ENCODE measurements at places on chromosomes 11 and 22.

- no peak for DNase-seq
Observed at GRCh38 chr11:19767627-19768151, 55.1 kb downstream of the NAV2 start.

GRCh38 chr11:76830639-76831327 lies 29.9 kb upstream of the ACER3 start:
- DNase-seq, result no peak

DNA sequence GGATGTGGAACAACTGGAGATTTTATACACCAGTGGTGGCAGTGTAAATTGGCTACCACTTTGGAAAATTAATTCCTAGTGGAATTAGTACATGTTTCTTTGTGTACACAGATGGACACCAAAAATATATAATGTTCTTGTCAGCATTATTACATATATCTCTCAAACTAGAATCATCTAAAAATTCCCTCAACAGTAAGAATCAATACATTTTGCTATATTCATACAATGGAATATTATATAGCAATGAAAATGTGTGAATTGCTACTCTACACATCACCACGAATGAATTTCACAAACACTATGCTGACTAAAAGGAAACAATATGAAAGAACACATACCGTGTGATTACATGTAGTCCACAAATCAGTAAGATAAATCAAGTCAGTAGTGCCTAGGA lies 33.9 kb downstream of the CCDC90B start:
- no peak for DNase-seq

- no peak for DNase-seq
Observed at GRCh38 chr11:79413268-79413667, 27.6 kb downstream of the TENM4 start.

GRCh38 chr11:35304386-35304775 lies 115.0 kb downstream of the SLC1A2 start:
- DNase-seq, result no peak

DNA sequence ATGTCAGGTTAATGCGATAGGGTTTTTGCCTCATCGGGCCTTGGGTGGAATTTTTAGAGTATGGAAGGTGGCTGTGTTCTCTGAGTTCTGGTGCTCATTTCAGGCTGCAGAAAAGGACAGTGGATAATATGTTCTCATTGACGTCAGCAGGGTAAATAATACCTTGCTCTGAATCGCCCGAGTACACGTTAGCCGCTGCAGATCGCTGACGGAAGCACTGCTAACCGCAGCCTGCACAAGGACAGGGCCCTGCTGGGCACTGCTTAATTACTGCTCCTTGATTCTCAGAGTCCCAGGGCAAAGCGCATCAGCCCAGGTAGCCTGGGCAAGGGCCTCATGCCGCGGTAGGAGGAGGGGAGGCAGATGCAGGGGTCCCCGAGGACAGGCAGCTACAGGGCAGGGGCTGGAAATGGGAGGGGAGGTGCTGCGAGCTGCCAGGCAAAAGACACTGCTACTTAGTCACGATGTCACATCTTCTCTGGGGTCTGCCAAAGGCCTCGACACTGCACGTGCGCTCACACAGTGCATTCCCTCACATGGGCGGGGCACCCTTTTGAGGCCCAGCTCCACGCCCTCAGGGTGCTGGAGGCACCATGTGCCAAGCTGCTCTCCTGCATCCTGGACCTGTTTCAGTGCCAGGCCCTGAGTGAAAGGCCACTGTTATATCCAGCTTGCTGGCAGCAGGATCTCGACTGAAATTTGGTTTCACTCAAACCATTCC lies 35.2 kb downstream of the PPP2R1B start:
- DNase-seq, result no peak

DNA sequence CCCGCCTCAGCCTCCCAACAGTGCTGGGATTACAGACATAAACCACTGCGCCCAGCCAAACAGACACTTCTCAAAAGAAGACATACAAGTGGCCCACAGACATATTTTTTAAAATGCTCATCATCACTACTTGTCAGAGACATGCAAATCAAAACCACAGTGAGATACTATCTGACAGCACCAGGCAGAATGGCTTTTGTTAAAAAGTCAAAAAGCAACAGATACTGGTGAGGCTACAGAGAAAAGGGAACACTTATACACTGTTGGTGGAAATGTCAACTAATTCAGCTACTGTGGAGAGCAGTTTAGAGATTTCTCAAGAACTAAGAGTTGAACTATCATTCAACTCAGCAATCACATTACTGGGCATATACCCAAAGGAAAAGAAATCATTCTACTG lies 67.0 kb downstream of the ARHGAP20 start:
- no peak for DNase-seq

DNA sequence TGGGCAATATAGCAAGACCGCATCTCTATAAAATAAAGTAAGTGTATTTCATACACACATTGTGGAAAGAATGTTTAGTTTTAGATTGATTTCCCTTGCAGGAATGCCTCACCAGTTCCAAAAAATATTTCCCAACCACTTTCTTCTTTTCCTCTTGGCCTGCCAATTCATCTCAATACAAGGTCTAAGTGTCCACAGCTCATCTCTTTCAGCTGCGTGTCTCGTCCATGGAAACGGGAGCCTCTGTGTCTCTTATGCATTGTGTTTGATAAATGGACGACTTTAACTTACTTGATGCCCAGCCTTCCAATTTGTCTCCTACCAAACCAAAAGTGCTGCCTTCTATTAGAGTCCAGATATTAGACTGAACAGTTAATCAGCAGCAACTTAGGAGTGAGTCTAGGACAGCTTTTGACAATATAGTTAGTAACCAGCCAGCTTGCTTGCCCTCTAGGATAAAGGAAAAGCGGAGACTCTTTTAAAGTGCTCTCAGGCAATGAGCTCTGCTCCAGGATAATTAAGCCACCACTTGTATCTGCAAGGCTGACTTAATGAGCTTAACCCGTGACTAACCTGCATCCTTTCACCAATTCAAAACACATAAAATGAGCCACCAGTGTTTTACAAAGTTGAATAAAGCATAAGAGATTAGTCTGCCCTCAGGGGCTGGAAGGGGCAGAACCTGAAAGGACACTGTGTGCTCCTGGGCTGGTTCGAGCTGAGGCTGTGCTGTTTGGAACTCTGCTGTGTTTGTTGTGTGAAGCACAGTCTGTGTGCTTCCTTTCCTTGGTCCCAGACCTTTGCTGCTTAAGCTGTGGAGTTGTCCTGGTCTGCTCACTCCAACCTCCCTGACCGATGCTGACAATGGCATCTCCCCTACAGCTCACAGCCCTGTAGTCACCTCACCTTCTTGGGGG lies 27.5 kb downstream of the FBXO7 start:
- no peak for DNase-seq

DNA sequence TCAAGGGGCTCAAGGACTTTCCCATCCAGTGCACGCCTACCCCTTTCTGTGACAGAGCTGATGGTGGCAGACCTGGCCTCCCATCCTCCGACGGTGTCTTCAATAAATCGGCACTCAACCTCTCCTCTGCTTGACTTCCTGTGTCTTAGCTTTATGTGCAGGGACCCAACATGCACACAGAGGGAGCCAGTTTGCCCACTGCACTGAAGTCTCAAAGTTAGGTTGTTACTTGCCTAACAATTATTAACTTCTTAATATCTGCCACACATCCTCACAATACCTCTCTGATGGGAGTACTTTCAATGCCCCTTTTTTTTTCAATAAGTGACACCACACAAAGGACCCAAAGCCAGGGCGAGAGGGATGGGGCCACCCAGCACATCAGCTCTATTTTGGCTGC lies 3.6 kb downstream of the IZUMO1R start:
- DNase-seq, result no peak

GRCh38 chr22:44088976-44089570 lies 65.0 kb downstream of the PARVB start:
- DNase-seq, result no peak

DNA sequence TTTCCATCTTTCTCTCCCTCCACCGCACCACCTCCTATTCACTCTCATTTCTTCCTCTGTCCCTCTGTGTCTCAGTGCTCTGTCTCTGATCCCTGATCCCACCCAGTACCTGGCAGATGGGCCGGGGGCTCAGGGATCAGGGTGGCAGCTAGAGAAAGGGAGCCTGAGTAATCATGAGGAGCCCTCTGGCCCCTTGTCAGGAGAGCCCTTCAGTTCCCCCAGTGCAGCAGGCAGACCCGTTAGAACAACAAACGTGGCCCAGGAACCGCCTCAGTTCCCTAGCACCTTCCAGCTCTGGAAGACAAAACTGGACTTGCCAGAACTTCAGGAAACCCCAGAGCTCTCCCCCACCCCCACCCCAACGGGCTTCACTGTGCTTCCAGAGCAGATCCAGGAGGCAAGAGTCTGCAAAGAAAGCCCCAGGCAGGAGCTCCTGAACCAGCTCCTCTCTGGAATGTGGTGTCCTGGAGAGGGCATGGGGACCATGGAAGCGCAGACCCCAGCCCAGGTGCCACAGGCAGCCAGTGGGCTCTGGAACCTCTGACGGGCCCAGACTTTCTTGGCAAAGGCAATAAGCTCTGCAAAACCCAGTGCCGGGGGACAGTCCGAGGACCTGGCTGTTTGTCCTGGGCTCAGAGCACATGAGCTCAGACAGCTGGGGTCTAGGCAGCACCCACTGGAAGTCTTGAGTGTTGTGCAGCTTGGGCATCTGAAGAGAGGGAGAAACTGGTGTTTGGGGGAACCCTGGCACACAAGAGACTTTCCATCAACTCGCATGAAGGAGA lies 43.2 kb downstream of the LMO1 start:
- DNase-seq, result no peak

- no peak for DNase-seq
Observed at GRCh38 chr11:256952-257737, 20.4 kb downstream of the PSMD13 start.

GRCh38 chr11:68828155-68828931 lies 13.4 kb downstream of the CPT1A start:
- DNase-seq, result no peak

DNA sequence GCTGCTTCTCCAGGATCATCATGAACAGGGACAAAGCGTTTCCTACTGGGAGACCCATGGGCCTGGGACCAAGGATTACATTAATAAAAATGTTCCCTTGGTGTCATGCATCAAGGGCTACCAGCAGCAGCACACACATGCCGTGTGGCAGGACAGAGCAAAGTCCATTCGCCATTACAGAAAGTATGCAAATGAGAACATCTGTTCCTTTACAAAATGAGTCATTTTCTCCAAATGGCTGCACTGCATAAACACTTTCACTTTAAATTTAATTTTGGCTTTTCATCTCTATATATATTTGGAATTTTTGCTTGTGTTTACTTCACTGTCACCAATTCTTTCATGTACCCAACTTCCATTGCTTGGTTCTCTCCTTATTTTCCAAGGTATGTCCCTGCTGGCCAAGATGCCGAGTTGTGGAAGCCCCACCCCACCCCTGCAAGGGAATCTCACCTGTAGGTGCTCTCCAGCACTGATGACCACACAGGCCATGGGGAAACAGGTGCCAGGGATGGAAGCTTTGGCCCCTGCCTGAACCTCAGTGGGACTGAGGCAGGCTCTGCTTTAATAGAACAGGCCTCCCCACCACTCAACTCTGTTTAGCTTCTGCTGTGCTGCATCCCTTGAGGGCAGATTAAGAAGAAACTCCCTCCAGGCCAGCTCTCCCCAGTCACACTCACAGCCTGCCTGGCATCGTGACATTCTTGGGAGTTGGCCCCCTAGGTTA lies 15.6 kb upstream of the GNAZ start:
- peak; percentile 11 for DNase-seq

GRCh38 chr11:1908618-1909017 lies 10.9 kb upstream of the TNNT3 start:
- DNase-seq, result no peak

- DNase-seq, result no peak
Observed at GRCh38 chr11:368414-369335, 624 bp upstream of the B4GALNT4 start.

GRCh38 chr11:23353611-23354010 lies 493.3 kb upstream of the CCDC179 start:
- no peak for DNase-seq

All from activated T-cell treated with anti-CD3 and anti-CD28 coated beads, Interleukin-2, amount 50 U/mL, for 48 hours (primary cell).